ENCODE measurements at places on chromosomes 6 and 20.

- DNase-seq, result peak; percentile 48
Measured at GRCh38 chr20:34522969-34523871, 7.0 kb downstream of the DYNLRB1 start.

- DNase-seq, result no peak
Measured at GRCh38 chr6:169070506-169071176, 183.0 kb downstream of the THBS2 start.

- no peak for DNase-seq
Measured at GRCh38 chr20:12764053-12764452, 244.7 kb upstream of the SPTLC3 start.

DNA sequence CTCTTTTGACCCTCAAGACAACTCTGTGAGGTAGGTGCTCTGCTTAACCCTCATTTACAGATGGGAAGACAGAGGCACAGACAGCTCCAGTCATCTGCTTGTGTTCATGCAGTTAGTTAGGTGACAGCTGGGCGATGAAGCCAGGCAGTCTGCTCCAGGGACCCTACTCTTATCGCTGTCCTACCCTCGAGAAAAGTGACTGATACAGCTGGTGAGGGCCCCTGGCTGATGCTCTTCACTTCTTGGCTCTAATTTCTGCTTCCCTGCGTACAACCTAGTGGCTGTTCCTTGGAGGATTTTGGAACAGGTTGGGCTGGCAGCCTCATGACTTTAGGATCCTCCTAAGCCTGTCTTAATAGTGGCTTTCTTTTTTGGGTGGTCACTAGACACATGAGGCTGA is 9.1 kb upstream of the TJAP1 start:
- no peak for DNase-seq

DNA sequence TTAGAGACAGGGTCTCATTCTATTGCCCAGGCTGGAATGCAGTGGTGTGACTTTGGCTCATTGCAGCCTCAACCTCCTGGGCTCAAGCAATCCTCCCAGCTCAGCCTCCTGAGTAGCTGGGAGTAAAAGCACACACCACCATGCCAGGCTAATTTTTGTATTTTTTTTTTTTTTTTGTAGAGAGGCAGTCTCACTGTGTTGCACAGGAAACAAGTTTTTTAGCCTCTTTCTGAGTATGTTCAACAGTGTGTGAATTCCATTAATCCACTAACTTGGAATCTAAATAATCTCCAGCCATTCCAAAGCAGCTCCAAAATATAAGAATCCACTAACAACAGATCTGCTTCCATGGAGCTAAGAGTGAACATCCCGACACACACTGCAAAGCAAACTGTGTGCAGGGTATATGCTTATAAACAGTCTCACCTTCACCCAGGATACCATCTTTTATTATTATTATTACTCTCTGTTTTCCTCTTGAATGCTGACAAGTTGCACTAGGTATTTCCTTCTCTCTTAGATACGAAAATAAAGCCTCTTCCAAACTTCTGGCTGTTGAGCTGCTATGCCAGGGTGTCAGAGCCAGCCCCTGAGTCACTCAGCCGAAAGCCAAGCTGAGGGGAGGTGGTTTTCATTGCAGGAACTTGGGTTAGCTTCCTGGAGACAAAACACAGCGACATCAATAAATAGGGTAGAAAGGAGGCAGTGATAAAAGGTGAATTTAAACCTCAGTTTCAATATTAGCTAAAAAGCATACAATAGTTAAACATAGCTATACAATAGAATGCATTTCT is 264.9 kb downstream of the HIVEP2 start:
- DNase-seq, result no peak

GRCh38 chr6:39173270-39173669 is 56.0 kb downstream of the KCNK5 start:
- DNase-seq, result no peak

DNA sequence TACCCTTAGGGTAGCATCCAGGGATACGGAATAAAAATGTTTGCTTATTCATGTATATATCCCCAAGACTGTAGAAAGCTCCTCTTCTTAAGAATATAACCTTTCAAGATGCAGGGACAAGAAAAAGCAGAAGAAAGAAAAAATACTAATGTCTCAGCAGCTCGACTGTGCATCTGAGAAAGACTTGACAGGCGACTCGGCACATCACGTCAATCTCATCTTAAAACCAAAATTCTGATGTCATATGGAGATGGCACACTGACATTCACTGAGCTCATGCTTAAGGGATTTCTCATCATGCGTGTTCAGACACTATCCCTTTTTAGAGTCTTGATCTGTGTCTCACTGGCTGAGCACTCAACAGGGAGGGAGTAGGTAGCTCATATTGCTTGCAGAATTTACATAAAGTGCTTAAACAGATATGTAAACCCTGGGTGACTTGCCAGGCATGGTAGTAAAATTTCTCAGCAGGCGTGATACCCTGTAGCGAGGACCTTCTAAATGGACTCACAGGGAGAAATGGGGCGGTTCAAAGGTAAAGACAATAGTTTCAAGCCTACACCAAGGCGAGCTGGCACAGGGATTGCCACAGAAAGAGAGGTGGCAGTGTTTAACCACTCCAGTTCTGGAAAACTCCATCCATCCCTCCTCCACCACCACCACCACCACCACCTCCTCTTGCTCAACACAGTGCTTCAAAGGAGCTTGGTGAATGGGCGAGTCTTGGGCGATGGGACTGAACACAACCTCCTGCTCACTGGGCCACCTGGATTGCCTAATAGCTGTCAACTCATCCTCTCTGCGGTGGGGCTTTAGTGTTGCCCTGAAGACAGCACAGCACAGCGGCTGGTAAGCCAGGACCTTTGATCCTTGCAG is 330.5 kb downstream of the TFAP2A start:
- DNase-seq, result no peak

DNA sequence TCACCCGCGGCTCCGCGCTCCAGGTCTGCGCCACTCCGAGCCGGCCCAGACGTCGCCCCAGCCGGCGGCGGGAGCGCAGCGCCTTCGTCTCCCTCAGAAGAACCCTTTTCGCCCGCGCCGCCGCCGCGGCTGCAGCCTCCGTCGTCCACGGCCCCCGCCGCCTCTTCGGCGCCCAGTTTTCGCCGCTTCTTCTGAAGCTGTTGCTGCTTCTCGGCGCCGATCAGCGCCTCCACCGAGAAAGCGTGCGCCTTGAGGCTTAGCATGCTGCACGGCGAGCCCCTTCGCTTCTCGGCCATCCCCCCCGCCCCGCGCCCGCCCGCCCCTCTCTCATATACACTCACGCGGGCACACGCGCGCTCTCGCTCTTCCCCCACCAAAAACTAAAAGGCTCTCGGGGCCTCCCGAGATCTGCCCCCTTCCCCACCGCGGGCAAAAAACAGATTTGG is 489 bp downstream of the TBX18 start:
- no peak for DNase-seq

GRCh38 chr6:39017547-39017880 is 31.1 kb upstream of the GLP1R start:
- DNase-seq, result no peak

DNA sequence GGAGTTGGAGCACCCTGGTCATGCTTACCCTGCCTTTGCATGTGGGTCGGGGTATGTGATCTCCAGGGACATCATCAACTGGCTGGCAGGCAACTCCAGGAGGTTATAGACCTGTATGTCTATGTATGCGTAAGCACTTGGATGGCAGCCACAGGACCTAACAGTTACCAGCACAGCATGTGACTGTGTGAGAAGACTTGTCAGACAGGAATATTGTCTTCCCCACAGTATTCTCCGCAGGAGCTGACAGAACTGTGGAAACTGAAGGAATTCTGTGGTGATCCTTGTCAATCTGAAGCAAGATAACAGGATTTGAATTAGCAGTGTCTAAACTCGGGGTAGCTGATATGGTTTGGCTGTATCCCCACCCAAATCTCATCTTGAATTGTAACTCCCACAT is 59.2 kb downstream of the TMEM244 start:
- no peak for DNase-seq

GRCh38 chr6:33609019-33609418 is 12.1 kb upstream of the ITPR3 start:
- no peak for DNase-seq

DNA sequence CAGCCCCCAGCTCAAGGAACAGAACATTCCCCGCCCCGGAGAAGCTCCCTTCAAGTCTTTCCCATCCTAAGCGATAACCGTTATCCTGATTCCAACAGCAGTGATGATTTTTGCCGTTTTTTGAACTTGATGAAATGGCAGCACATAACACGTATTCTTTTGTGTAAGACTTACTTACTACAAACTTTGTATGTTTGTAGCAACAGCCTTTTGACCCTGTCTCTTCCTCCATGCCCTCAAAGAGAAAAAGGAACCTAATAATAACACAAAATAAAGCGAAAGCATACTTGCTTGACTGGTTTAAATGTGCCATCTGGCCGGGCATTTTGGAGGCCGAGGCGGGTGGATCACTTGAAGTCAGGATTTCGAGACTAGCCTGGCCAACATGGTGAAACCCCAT is 26.4 kb upstream of the SLC9A8 start:
- DNase-seq, result no peak

GRCh38 chr6:68238097-68238601 is 396.9 kb upstream of the ADGRB3 start:
- DNase-seq, result no peak

- no peak for DNase-seq
Measured at GRCh38 chr6:28490205-28490890, 25.2 kb downstream of the GPX6 start.

DNA sequence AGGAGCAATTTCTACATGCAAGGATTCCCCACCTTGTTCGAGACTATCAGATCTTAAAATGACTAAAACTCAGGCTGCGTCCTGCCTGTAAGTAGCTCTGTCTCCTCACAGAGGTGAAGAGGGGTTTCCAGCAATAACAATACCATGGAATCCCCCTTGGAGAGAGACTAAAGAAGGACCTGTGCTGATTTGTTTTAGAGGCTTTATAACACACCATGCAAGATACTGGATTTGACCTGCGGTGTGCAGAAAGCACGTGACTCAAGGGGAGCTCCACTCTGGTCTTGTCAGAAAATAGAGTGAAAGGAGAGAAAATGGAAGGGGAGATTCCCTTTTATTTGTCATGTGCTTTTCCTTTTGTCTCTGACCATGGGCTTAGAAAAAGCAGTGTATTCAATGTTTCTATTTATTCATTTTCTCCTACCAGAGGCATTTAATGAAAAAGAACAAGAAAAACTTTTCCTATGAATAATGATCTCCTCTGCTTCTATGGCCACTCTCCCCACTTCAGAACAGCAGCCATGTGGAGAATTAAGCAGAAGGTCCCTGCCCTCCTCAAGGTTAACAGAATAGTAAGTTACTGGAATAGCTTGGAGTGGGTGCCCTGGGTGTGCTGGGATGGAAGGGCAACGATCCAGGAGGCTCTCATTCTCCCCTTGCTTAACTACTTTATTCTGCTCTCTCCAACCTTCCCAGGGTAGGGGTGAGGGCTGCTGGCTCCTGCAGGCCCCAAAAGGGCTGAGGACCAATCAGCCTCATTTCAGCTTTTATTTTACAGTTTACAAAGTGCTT is 19.2 kb upstream of the MRPS10 start:
- no peak for DNase-seq

DNA sequence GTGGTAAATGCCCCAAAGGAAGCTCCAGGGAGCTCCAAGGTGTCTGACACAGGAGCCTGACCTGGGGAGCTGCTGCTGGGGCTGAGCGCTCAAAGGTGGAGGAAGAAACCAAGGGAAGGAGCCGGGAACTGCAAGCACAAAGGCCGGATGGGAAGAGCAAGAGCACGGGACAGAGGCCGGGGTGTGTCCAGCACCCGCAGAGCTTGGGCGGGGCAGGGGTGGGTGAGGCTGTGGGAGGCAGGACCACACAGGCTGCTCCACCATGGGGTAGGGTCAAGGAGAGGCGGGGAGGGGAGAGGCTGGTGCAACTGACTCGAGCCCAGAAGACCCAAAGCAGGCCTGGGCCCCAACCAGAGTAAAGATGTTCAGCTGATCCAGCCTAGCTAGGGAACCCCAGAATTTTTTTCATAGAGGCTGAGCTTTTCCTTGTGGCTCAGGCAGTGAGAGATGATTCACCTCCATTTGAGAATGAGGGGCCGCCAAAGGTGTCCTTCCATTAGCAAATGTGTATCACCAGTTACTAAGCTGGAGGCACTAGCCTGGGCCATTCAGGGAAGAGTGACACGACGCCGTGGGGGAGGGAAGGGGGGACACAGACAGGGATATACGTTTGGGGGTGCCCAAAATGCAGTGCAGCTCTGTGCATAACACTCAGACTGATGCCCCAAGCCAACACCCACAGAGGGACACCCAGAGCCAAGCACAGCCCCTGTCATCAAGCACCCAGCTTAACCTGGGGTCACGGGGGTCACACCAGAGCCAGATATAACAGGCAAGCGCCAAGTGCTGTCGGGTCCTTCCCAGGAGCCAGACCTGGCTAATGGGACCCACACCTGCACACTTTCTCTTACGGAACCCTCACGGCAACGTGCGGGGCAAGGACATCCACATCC is 21.3 kb upstream of the TLDC2 start:
- no peak for DNase-seq

GRCh38 chr6:116631379-116631990 is 15.2 kb downstream of the RSPH4A start:
- no peak for DNase-seq

DNA sequence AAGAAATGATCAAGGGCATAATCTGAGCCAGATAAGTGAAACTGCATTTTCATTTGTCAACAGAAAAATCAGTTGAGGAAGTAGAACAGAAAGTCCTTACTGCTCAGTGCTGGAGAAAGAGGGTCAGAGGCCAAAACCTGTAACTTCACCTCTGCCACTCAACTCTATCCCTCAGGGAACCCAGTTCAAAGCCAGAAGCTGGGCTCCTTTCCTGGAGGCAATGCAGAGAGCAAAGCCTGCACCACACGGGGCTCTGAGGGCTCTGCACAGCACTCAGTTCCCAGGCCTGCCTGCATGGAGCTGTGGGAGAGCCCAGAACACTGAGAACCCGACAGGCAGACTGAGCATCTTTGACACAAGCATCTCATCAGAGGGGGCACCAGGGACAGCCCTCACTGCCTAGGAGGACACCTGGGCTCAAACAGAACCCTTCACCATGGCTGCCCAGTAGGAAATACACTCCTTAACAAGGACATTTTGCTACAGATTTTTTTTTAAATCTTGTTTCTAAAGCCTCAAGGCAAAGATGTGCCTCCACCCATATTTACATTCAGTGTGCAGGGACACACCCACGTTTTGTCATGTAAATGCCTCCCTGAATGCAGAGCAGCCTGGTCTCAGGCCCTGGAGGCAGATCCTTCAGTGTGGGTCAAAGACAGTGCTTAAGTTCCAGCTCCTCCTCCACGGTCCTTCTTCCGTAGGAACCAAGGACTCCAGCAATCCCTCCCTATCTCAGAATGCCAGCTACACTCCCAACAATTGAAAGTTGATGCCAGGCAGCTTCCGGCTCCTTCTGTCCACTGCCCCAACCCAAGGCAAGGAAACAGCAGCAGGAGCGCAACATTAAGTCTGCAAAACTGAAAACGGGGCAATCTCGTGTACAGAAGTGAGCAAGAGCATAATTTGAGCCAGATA is 6.6 kb downstream of the RNASET2 start:
- no peak for DNase-seq

- DNase-seq, result no peak
Measured at GRCh38 chr20:3067139-3068014, 4.0 kb upstream of the OXT start.

- no peak for DNase-seq
Measured at GRCh38 chr6:134537146-134537555, 219.2 kb upstream of the SGK1 start.

Data from NCI-H1105 treated with DMSO at 0.1 percent for 48 hours (cell line).